ENCODE measurements at places on chromosomes 2 and 18.

GRCh38 chr2:64298161-64298560 is 153.9 kb upstream of the PELI1 start:
- peak; percentile 14 for DNase-seq

GRCh38 chr2:171158790-171159371 is 1.8 kb downstream of the TLK1 start:
- peak; percentile 44 for DNase-seq

- no peak for DNase-seq
These were observed 13.6 kb downstream of the LYPD1 start for GRCh38 chr2:132656266-132656975.

DNA sequence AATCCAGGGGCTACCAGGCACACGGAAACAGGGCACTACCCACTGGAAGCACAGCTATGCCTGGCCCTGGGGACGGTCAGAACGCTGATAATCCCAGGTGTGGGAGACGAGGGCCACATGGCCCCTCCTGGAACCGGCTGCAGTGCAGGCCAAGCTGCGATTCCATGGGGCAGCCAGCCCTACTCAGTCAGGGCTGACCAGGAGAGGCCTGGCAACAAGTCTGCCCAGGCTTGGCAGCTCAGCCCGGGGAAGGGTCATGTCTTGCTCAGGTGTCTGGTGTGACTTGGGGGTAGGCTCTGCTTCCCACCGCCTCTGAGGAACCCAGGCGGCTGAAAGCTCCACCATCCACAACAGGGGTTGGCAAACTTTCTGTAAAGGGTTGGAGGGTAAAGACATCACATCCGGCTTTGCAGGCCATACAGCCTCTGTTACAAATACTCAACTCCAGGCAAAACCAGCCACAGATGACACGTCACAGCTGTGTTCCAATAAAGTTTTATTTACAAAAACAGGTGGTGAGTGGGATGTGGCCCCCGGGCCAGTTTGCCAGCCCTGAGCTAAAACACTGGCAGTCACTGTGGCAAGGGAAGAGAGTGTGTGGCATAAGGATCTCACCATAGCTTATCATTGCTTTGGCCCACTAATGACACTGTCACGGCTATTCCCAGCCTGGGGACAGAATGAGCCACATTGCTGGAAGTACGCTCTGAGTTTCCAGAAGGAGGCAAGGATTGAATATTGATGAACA is 85.2 kb downstream of the NDUFA10 start:
- DNase-seq: no peak

GRCh38 chr2:150020221-150020620 is 432.6 kb upstream of the MMADHC start:
- no peak for DNase-seq

DNA sequence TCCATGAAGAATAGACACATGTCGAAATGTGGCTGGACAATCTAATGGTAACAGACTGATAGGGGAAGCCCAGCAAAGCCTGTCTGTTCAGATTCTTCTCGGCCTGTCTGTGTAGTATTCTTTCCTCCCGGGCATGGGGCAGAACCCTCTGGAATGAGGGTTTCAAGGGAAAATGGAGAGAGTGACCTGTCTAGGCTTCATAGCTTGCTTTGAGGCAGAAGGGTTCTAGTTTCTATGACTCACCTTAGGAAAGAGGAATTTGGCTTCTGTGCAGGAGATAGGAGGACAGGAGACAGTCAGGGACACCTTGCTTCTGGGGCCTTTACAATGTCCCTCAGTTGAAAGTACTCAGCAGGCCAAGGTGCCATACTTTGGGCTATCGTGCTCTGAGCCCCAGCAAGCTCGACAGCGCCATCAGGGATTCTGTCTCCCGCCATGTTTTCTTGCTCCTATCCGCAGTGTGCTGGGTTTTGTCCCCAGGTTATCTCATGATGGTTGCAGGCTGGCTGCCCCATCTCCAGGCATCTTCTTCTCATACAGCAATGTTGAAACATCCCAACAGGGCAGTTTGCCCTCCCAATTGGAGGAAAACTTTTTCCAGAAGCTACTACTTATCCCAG is 74.7 kb upstream of the TLK1 start:
- DNase-seq: no peak

GRCh38 chr2:151207100-151207499 is 54.6 kb downstream of the RBM43 start:
- no peak for DNase-seq

Data from hematopoietic multipotent progenitor cell treated with erythropoietin and hydrocortisone succinate and interleukin-3 and kit ligand, for 6 days (in vitro differentiated cells).